Body of pancreas (tissue), 4 donors: ENCODE measurements at places on chromosomes 7 and 10.

- DNase-seq = no peak
These were observed 12.7 kb downstream of the MAD1L1 start for GRCh38 chr7:2220030-2220429.

DNA sequence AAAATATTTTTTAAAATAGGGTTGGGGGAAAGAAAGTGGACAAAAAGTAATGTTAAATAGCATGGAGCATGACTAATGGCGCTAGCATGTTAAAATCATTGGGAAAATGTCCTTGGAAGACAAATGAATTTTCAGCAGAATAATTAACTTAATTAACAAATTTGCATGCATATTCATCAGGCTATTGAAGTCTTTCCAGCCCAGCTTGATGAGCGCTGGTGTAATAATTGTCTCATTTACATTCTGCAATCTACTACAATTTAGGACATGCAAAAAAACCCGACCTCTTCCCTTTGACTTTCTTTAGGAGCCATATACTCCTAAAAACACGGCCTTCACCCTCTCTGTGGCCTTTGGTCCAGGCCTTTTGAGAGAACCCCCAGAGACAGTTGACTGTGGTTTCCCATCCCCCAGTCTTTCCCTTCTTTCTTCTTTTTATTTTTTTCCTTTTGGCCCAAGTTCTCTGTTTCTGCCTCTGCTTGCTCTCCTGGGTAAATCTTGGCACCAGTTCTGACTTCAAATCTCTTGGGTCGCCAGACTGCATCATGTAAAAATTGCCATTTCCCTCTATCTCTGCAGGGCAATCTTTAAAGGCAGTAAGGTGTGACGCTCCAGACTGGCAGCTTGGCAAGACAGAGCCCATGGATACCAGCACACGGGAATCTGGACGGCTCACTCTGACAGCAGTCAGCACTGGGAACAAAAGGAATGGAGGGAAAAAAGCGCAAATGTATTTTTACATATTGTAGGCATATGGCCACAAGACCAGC lies 105.5 kb downstream of the NEUROD6 start:
- DNase-seq = no peak

DNA sequence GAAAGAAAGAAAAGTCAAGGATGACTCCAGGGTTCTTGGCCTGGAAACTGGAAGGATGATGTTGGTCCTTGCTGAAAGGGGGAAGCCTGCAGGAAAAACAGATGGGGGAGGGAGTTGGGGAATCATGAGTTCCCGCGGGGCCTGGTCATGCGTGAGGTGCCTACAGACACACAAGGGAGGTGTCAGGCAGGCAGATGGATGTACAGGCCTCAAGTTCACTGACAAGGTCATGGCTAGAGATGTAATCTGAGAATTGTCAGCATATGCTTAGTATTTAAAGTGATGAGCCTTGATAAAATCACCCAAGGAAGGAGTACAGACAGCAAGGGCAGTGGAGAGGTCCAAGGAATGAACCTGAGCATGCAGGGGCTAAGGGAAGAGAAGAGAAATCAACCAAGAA lies 46.8 kb downstream of the DLG5 start:
- DNase-seq = no peak

DNA sequence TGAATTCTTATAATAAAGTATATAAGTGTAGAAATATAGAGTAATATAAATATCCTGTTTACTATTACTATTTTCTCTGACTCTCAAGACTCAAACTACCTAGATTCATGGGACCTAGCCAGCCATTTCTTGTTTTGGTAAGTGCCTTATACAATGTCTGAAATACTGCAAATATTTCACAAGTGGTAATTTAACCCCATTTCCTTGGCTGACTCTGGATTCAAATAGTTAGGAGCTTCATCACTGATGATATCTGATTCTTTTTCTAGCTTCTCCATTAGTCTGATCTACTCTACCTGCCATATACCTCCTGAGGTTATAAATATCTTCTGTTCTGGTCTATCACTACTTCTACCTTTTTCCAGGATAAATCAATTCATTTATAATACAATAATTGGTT lies 6.4 kb upstream of the RALA start:
- DNase-seq = no peak

- no peak for DNase-seq
These were observed 732.8 kb upstream of the IGFBP3 start for GRCh38 chr7:46653848-46654247.

- no peak for DNase-seq
These were observed 622 bp upstream of the COL1A2 start for GRCh38 chr7:94394109-94394436.

DNA sequence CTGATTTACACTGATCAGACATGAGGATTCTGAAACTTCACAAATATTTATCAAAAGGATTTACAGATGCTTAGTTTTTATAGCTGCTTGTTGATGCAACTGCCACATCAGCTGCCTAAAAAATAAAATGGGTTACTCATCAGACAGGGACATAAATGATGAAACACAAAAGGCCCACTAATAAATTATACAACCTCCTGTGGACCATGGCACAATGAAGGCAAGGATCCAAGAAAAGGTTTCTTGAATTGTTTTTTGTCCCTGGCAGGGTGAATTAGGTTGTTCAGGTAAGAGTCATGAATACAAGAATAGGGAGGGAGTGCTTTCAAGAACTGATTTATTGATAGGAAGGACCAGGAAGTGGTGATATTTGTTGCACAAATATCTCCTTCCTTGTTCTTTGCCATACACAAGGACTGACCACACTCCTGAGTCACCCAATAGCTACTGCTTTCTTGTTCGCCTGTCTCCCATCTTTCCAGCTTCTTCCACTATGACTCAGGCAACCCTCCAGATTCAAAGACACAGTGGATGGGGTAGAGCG lies 234.5 kb downstream of the AHR start:
- no peak for DNase-seq

GRCh38 chr7:26650103-26650502 lies 214.3 kb downstream of the SKAP2 start:
- no peak for DNase-seq

GRCh38 chr7:77627309-77627676 lies 69.0 kb upstream of the RSBN1L start:
- no peak for DNase-seq

DNA sequence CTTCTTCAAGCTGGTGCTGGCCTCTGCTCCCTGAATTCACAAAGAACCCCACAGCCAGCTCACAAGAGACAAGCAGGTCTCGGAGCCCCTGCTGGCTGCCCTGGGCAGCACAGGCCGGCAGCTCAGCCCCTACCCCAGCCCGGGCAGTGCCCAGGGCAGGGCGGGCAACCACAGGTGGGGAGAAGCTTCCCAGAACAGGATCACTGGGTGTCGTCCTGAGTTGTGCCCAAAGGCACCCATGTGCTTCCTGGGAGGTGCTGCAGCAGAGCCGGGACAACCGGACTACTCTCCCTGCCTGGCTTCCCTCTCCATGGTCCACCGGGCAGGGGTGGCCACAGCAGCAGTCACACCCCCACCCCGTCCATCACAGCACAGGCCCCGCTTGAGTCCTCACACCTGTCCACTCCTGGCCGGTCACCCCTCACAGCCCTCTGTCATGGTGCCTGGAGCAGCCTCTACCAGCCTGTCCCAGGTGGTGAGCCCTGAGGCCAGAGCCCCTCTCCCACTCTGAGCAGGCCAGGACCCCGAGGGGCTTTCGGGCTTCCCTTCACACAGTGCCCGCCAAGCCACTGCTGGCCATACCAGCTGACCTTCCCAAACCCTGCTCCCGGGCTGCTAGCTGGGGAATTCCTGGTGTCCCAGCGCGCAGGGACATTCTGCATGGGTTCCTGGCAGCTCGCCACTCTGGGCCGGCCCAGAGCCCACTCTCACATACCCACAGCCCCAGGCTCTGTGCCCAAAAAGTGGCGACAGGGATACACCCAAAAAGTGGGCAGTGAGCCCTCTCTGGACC lies 3.1 kb downstream of the RASGEF1A start:
- peak; percentile 27 for DNase-seq

DNA sequence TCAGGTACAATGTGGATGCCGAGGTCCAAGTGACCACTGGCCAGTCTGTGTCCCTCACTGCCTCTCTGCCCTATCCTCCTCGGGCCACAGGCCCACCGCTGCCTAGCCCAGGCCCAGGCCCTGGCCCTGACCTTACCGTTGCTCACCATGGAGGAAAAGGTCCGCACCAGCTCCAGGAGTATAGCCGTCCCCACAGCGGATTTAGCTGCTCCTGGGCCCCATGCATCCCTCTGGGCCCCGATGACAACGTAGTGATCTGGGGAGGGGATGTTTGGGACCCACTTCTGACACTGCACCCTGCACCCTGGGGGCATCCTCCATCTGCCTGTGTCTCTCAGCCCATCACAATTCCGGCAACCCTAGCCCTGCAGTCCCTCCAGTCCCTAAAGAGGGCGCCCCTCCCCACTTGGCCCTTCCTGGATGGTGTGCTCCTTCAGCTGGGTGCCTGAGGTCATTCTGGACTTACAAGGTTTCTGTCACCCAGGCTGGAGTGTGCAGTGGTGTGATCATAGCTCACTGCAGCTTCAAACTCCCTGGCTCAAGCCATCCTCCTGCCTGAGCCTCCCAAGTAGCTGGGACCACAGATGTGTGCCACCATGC lies 12.1 kb downstream of the TFR2 start:
- DNase-seq = peak; percentile 35

GRCh38 chr7:132705146-132705545 lies 128.9 kb upstream of the PLXNA4 start:
- DNase-seq = no peak

DNA sequence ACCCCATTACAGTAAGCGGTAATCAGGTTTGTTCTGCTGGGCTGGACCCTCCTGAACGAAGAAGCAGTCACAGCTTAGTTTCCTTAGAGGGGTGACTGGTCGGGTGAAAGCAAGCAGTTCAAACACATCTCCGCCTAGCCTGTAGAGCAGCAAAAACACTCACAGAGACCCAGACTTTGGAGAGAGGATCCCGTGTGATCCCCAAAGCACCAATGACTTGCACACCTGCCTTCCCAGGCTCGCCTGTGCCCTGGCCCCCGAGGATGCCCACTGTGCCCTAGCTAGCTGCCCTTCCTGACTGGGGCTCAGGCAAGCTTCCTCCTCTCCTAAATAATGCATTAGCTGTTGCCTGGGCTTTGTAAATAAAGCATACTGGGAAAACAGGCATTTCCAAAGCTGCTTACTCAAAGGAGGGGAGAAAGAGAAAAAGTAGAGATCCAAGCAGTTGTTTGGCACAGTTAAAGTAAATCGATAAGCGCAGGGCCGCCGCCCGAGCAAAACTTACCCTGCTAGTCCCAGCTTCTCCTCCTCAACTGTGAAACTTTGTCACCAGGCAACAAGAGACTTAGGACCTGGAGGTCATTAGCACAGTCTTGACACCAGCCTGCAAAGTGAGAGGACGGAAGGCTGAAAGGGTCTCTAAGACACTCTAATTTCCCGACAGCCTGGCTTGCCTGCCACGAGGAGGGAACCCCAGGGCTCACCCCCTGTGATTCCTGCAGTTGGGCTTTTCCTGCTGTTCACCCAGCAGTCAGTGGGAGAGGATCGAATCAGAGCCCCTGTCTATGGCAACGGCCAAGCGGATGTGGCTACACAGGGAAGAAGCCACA lies 4.8 kb downstream of the LRRC18 start:
- DNase-seq = no peak

GRCh38 chr7:72409638-72410015 lies 2.5 kb downstream of the CALN1 start:
- no peak for DNase-seq

GRCh38 chr7:16813232-16813616 lies 8.4 kb upstream of the AGR2 start:
- DNase-seq = no peak

- DNase-seq = no peak
These were observed 134.4 kb upstream of the FAM3C start for GRCh38 chr7:121530227-121531174.
